ENCODE measurements at places on chromosomes 6 and 20.

DNA sequence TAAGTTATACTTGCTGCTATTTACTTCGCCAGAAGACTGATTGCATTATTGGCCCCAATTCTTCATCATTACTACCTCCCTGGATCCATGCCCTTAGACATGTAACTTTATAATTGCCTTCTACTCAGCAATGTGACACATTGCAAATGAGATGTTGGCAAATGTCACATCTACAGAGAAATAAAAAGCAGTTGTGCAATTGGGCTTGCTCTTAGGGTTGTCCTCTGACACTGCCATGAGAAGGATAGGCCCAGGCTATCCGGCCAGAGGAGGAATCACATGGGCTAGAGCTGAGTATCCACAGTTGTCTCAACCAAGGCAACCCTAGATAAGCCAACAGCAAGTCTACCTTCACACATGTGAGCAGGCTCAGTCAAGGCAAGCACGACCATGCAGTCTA is 447.0 kb downstream of the PLCB1 start:
- DNase-seq = no peak

DNA sequence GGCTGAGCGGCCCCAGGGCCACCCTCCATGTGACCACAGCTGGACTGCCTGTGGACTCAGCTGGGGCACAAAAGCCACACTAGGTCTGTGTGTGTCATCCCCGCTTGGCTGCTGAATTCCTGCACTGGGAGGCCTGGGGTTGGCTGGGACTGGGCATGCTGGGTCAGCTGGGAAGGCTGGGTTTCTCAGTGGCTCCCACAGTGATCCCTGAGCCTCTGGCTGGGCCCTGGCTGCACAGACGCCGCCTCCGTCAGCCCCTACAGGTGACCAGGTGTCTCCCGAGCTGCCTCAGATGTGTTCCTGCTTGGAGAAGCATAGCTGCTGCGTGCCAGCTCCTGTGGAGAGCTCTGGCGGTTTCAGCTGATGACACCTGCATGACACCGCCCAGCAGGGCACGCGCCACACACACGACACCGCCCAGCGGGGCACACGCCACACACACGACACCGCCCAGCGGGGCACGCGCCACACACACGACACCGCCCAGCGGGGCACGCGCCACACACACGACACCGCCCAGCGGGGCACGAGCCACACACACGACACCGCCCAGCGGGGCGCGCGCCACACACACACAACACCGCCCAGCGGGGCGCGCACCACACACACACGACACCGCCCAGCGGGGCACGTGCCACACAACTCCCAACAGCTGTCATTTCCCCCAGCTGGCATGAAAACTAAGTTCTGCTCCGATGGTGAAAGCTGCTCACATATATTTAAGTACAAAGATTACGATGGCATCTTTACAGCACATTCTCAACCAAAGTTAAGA is 88.8 kb downstream of the TAF4 start:
- DNase-seq = no peak

GRCh38 chr6:13715444-13715883 is 3.8 kb upstream of the RANBP9 start:
- DNase-seq = peak; percentile 80

- no peak for DNase-seq
Observed at GRCh38 chr6:128487055-128487454, 33.3 kb downstream of the PTPRK start.

GRCh38 chr20:39716796-39717341 is 754.7 kb downstream of the DHX35 start:
- DNase-seq = no peak

GRCh38 chr20:20022498-20022897 is 5.3 kb downstream of the NAA20 start:
- peak; percentile 53 for DNase-seq

DNA sequence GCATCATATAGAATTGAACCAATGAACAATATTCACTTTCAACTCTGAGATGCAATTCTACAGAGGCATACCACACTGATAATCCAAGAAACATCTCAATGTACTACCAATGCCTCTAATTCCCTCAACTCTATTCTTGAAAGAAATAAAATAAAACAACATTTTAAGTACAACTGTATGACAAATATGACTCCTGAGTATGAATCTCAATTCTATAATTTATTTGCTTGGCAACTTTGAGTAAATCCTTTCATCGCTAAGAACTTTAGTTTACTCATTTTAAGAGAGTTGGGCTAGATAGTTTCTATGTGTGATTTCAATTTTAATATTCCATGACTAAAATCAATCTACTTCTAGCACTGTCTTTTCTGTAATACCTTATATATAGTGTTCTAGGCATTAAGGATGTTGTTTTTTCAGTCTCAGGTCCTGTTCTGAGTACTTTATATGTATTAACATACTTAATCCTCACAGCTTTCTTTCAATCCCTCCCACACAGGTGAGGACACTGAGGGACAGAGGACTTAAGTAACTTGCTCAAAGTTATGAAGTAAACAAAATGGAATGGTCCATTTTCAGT is 33.4 kb downstream of the GOPC start:
- no peak for DNase-seq

DNA sequence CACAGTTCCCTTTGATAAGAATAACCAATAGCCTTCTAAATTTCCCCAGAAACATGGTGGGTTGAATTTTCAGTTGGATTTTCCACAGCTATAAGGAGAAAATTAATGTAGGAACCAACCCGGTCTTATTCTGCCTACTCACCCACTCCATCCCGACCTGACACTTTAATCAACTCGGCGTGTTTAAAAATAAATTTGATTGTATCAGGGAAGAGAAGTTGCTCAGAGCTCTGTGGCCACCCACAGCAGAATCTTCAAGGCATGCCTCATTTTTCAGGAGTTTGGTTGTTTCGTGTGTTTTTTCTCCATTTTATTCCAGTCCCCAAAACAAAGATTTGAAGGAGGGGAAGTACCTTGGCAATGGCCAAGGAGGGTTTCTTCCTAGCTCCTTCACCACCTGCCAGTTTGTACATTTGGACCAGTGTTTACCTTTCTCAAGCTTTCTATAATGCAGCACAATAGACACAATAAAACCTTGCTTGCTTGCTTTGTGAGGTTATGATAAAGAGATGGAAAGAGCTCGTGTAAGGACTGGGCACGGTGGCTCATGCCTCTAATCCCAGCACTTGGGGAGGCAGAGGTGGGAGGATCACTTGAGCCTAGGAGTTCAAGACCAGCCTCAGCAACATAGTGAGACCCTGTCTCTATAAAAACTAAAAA is 297.2 kb upstream of the JARID2 start:
- no peak for DNase-seq

- peak; percentile 60 for DNase-seq
Observed at GRCh38 chr6:30915591-30915946, 1.5 kb downstream of the VARS2 start.

DNA sequence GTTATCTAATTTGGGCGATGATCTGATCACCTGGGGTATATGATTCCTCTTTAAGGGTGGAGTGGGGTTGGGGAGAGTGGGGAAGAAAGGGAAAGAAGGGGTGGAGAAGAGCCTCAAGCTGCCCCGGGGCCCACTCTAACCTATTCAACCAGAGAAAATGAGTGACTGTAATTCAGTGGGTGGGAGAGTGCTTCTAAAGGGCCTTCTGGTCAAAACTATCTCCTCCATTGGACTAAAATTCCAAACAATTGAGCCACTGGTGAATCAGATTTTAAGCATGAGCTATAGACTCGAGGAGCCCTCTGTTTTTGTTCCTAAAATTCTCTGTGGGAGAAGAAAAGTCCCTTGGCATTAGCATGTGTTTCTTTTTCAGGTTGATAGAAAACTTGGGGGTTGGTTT is 296.8 kb downstream of the CLIC5 start:
- DNase-seq = no peak

DNA sequence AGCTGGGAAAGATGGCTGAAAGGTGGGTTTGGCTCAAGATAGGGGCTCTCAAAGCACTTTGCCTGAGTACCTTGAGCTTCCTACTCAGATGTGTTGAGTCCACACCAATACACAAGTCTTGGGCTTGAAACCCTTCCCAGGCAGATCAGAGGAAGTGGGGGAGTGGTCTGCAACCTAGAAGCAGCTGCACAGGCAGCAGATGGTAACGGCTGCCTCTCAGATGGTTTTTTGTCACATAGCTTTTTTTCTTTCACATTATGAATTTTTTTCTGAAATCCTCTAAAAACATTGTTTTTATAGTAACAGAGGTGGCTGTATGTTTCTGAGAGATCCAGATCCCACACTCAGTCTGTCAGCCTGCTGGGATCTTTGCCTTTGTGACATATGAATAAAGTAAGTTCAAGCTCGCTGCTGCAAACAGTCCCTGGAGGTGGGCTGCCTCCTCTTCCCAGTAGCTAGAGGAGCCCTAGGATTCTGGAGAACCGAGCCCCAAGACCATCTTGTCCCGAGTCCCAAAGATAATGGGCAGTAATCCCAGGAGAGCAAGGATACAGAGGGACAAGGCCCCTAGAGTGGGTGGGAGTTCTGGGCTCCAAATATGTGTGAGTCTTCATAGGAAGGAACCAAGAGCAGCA is 97.1 kb upstream of the TOP1 start:
- no peak for DNase-seq

- DNase-seq = no peak
Observed at GRCh38 chr20:4788314-4788713, 66.6 kb downstream of the PRND start.

GRCh38 chr6:20400456-20401204 is 1.0 kb upstream of the E2F3 start:
- peak; percentile 91 for DNase-seq

DNA sequence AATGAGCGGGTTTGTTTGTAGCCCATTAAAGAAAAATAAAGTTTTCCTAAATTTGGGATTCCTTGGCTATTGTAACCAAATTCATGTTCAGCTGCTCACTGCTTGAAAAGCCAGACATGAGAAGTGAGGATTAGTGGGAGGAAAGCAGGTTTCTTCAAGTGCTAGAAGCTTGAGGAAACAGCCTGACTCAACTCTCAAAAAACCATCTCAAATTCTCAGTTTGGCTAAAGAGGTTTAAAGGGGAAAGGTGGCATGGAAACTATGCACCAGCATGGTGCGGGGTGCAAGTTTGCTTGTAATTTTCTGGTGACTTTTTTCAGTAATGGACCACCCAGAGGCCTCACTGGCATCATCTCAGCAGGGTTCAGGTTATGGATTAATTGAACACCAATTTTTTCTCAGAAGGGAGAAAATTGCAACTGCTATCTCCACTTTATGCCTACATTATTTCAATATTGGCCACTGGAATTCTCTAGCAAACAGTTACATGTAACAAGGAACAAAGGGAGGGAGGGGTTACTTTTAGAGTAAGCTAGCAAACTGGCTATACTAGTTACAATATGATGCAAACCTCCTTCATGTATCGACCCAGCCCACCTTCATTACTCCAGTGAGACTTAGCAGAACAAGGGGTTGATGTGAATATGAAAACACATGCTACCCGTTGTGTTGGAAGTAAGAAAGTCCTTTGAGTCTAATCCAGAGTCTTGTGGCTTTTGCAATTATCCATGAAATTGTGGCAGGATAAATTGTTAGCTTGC is 85.0 kb upstream of the IFNGR1 start:
- no peak for DNase-seq

DNA sequence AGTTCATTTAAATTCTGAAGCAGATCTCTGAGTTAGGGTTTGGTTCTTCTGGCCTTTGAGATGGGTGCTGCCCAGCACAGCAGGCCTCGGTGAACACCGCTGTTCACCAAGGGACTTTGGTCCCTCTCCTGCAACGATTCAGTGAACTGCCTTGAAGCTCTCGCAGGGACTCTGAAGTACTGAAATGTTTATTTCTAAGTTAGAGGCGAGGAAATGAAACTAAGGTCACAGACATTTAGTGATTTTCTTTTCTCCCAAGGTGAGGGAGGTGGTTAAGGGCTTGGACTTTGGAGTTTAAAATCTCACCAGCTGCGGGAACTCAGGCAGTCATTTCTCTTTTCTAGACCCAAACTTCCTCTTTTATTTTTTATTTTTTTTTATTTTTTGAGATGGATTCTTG is 26.2 kb downstream of the E2F3 start:
- DNase-seq = no peak

DNA sequence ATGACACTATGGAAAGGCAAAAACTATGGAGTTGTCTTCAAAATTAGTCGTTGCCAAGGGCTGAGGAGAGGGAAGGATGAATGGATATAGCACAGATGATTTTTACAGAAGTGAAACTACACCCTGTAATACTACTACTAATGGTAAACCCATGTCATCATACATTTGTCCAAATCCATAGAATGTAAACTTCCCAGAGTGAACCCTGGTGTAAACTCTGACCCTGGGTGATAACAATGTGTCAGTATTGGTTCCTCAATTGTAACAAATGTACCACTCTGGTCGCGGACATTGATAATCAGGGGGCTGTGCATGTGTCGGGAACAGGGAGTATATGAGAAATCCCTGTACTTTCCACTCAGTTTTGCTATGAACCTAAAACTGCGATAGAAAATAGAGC is 72.2 kb downstream of the CNBD2 start:
- peak; percentile 76 for DNase-seq

DNA sequence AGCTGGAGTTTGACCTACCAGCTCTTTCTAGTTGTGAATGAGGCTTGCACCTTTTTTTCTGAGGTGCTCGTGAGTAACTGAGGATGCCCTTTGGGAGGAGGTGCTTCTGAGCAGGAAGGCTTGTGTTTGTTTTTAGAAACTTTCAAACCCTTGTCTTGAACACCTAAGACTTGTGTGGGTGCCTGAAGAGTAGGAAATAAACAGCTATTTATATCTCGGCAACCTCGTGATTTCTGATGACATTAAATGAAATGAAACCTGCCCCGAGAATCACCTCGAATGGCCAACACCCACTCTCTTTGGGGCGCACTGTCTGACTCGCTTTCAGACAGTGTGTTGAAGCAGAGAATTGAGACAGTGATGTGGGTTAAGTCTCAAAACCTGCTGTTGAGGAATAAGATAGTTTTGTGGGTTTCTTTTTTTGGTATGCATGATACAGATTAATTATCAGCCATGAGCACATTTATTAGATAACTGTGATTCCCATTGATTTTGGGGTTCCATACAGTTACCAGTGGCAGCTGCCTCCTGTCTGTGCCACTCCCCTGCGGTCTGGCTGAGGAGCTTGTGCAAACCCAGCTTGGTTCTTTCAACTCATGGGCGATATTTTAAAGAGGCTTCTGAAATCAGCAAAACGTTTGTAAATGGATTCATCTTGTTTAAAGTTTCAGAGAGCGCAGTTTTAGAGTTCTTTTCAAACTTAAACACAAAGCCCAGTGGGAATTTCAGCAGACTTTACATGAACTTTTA is 8.4 kb downstream of the IRF4 start:
- DNase-seq = no peak

- DNase-seq = no peak
Observed at GRCh38 chr20:61628901-61629601, 377.0 kb downstream of the CDH4 start.

DNA sequence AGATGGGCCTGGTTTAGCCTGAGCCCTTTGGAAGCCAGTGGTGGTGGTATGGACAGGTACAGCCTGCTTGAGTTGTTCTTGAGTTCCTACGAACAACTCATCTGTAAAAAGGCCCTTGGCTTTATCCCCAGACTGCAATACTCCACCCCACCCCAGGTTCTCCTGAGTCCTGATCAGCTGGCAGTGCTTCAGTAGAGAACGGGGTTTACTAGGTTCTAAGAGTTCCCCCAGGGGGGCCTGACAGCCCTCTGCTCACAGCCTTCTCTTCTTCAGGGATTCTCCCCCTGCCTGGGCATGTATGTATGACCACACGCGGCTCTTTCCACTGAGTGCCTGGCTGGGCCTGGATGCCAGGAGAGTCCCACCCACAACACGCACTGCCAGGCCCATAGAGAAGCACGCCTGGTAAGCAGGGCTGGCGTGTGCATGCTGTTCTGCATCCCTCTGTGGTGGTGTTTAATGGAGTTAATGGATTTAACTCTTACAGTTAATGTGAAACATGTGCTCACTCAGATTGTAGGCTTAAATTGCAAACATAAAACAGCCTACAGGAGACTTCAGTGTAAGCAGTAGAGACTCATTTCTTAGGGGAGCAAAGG is 44.3 kb upstream of the SLC4A11 start:
- DNase-seq = no peak

- no peak for DNase-seq
Observed at GRCh38 chr6:169778646-169779045, 27.2 kb downstream of the ERMARD start.

Data from inflammatory macrophage treated with lipopolysaccharide for 4 hours (primary cell).